ENCODE measurements at places on chromosomes 1 and 21.

DNA sequence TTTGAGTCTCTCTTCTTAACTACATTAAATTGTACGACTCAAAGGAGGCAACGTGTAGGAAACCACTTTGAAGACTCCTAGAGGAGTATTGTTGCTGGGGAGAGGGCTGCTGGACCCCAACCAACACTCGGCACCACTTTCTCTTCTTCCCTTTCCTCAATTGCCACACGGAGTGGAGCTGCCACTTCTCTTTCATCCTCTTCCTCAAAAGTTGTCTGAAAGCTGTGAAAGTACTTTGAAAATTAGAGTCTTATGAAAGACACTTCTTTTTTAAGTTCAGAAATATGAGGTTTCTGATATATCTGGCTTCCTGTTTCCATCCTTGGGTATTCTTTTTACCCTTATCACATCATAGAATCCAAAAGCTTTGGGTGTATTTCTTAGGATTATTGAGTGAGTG is 59.5 kb downstream of the MRPS6 start:
- no peak for DNase-seq

- no peak for DNase-seq
Measured at GRCh38 chr1:222028116-222028515, 286.2 kb upstream of the DUSP10 start.

DNA sequence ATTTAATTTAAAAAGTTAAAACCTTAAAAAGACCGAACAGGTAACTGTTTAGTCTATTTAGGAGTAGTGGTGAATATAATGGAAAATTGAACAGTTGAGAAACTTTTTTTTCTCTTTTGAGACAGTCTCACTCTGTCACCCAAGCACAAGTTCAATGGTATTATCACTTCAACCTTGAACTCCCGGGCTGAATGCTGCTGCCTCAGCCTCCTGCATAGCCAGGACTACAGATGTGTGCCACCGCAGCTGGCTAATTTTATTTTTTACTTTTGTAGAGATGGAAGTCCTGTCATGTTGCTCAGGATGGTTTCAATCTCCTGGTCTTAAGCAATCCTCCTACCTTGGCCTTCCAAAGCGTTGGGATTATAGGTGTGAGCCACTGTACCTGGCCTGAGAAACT is 16.2 kb upstream of the GBP2 start:
- no peak for DNase-seq

DNA sequence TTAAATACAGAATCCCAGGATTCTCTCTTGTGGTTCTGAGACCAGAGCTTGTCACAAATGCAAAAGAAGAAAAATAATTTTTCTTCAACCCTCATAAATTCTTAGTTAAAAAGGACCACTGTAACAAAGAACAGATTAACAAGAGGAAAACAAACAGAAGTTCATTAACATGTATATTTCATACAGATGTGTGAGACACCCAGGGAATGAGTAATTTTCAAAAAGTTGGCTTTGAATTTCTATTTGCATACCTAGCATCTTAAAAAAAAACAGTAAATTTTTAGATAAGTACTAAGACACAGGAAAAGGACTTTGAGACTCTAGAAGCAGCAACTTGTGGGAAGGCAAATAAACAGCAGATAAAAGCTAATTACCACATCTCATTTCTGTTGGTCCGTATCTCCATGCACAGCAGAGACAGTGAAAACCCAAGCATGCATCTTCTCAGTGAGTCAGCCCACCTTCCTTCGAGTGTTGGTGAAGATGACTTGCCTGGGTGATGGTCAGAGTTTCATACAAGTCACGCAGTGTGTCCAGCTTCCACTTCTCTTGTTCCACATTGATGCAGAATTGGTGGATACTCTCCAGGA is 399.9 kb upstream of the ADAMTS5 start:
- no peak for DNase-seq

DNA sequence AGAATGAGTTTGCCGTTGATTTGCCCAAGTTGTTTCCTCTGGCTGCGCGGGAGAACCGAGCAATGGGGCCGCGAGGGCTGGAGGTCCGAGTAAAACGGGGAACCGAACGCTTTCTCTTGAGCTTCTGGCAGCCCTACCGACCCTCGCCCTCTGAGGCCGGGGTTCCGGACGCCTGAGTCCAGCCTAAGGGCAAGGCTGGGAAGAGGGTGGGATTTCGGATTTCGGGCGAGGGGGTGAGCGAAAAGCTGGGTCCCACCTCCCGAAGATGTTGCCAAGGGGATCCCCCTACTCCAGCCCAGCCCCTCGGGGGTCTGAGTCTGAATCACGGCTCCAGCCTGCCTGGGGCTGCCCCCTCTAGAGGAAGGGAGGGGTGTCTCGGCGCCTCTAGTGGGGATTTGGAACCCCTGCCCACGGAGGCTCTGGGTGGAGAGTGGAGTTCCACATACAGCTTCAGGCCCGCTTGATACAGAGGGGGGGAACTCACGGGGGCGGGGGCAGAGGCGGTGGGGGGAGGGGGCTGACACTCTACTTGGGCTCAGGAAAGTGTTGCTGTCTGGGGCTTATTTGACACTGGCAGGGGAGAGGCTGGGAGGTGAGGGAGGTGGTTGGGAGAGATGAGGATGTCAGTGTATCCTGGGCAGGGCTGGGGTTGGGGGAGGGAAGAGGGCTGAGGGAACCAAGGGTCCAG is 617 bp downstream of the KIRREL1 start:
- no peak for DNase-seq

GRCh38 chr1:204384636-204385352 is 25.1 kb upstream of the PLEKHA6 start:
- no peak for DNase-seq

GRCh38 chr1:26703478-26703877 is 7.7 kb downstream of the ARID1A start:
- DNase-seq: no peak

GRCh38 chr1:196063952-196064351 is 544.3 kb downstream of the KCNT2 start:
- no peak for DNase-seq

DNA sequence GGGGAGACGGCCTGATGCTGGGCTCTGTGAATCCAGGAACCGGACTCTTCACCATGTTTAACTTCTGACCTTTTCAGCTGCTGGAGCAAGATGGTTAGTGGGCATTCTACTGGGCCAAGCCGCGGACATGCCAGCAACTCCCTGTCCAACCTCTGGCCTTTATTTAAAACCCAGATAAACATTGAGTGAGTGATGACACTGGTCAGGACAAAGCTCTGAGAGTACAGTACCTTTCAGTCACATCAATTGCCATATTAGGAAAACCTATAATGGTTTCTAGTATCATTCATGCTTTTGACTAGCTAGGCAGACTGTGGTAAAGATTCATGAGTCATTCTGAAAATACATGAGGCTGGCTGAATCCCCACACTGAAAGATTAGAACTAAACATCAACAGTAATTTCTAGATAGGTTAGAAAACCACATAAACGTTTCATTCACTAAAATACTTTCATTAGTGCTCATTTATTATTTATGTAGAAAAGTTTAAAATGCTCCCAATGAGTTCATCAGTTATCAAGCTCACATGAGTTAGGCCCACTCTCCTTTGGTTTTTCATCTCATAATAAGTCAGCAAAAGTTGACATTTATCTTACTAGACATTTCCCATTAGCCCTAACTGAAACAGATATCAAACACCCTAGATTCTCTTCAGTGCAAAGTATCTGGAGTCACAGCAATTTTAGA is 7.1 kb upstream of the ACTA1 start:
- no peak for DNase-seq

- DNase-seq: no peak
Measured at GRCh38 chr1:212974711-212975110, 24.4 kb downstream of the VASH2 start.

DNA sequence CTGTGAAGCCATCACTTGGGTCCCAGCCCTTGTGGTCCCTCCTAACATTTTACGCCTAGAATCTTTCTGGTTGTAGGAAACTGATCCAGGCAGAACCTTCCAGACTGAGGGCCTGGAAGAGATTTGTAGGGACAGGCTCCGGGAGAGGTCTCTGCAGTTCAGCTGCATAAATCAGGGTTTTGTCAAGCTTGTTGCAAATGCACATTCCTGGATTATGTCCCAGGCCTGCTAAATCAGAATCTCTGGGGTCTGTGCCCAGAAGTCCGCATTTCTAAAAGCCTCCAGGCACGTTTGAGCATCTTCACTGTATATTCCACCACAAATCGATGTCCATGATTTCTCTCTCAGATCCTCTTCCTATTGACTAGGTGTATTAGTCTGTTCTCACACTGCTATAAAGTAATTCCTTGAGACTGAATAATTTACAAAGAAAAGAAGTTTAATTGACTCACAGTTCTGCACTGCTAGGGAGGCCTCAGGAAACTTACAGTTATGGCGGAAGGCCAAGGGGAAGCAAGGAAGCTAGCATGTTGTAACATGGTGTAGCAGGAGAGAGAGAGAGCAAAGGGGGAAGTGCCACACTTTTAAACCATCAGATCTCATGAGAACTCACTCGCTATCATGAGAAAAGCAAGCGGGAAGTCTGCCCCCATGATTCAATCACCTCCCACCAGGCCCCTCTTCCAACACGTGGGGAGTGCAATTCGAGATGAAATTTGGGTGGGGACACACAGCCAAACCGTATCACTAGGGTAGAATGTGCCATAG is 1.2 kb upstream of the FHAD1 start:
- DNase-seq: no peak

GRCh38 chr1:224852901-224853568 is 76.4 kb upstream of the DNAH14 start:
- DNase-seq: peak; percentile 42

- no peak for DNase-seq
Measured at GRCh38 chr1:56424744-56425493, 154.4 kb downstream of the PLPP3 start.

GRCh38 chr1:29162025-29162424 is 19.7 kb downstream of the SRSF4 start:
- no peak for DNase-seq

DNA sequence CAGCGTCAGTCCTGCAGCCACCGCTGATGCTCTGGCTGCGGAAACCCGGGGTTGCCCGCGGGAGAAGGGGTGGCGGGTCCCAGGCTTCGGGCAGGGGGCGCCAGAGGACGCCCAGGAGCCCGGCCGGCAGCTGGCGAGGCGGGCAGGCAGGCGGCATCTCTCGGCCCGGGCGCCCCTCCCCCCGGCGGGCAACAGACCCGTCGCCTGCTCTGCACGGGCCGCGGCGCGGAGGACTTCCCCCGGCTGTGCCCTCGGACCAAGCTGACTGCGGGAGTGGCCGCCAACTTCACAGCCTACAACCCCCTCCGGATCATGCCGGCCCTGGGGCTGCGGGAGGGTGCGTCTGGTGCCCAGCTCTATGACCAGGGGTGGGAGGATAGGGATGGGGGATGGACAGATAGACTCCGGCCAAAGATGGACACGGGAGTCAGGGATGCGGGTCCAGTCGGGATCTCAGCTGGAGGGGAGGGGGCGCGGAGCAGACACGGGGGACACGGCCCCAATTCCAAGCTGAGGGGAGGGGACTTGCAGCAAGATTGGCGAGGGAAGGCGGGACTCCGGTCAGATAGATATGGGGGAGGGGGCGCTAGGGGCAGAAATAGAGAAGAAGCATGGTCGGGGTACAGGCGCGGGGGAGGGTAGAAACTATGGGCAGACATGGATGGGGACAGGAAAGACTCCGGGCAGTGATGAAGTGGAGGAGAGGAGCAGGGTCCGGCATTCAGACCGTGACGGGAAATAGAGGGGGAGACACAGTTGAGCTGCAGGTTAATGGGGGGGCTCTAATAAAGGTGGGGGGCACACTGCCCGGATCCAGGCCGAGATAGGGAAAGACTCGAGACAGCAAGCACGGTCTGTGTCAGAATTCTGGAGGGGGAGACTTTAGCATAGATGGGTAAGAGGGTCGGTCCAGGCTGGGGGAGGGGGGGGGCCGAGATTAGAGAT is 1.1 kb downstream of the ADGRB2 start:
- DNase-seq: peak; percentile 53

All from NCI-H1048 (cell line).